ENCODE measurements at places on chromosomes 6 and 20. TPM values are rescaled to one million over a fixed set of nuclear protein-coding genes. Genes with fewer than 3 reads are reported as not detected.

PIM1 gene
- 7.5 TPM for total RNA-seq

ESR1 gene
- 1.0 TPM for total RNA-seq

MICA gene
- total RNA-seq = 5.5 TPM

LAMA5 gene
- total RNA-seq = 62.9 TPM

HLA-F gene
- 6.9 TPM for total RNA-seq

TNFRSF6B gene
- 1.9 TPM for total RNA-seq

MEI4 gene
- 1.9 TPM for total RNA-seq

ID4 gene
- 21.8 TPM for total RNA-seq

MUC22 gene
- total RNA-seq = not detected

PRR18 gene
- total RNA-seq = 0.56 TPM

ANKRD66 gene
- not detected for total RNA-seq

JAG1 gene
- total RNA-seq = 22.6 TPM

NRSN1 gene
- 0.35 TPM for total RNA-seq

ZFP64 gene
- 5.3 TPM for total RNA-seq

BEND6 gene
- total RNA-seq = 0.26 TPM

GPR63 gene
- total RNA-seq = 1.4 TPM

RBBP9 gene
- total RNA-seq = 3.9 TPM
